ENCODE measurements at places on chromosomes 4 and X.

- DNase-seq, result no peak
Measured at GRCh38 chr4:82776925-82777542, 21.6 kb downstream of the SCD5 start.

- DNase-seq, result no peak
Measured at GRCh38 chr4:48342606-48342880, 1.2 kb downstream of the SLAIN2 start.

GRCh38 chrX:101693476-101693875 is 33.8 kb upstream of the ARMCX2 start:
- no peak for DNase-seq

DNA sequence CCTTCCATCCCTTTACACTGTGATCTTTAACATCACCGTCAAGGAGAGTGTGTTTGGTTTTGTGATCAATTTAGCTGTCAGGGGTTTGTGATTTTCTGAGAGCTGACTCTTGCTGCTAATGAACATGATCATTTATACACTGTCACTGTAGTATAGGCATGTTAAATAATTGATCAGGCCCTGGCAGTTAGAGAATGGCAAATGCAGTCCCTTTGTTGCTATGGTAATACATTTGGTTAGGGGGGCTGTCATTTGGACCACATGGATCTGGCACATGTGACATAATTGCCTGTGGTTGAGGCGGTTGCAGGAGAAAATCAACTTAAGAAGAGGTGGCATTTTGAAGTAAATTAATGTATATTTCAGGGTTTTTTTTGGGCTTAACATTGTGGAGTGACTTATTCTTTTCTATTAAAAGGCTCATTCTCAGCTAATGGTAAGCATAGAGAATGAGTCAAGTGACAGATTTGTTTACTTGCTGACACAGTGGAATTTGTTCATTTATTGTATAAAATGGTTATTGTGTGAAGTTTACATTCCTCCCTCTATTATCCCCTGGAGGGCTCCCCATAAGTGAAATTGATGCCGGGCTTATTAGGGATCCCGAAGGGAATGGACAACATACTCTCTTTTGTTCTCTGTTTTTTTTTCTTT is 114.0 kb downstream of the FHIP1A start:
- no peak for DNase-seq

DNA sequence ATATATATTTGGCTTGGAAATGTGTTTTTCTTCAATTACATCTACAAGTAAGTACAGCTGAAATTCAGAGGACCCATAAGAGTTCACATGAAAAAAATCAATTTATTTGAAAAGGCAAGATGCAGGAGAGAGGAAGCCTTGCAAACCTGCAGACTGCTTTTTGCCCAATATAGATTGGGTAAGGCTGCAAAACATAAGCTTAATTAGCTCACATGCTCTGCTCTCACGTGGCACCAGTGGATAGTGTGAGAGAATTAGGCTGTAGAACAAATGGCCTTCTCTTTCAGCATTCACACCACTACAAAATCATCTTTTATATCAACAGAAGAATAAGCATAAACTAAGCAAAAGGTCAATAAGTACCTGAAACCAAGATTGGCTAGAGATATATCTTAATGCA is 26.1 kb downstream of the NUDT6 start:
- DNase-seq, result no peak

DNA sequence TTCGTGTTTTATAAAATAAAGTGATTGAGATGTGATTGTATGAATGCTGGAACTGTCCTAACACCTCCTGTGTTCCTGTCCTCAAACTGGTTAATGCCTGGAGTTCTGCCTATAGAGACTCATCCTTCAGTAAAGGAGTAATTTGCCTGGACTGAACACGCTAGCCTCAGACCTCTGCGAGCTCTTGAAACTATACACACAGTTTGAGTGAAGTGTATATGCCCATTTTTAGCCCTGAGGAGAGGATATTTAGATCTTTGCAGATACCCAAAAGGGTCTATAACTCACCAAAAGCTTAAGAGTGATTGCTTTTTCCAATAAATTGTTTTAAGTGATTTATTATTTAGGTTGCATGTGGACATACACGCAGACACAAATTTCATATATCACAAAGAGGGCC is 29.9 kb upstream of the STIM2 start:
- DNase-seq, result no peak

- DNase-seq, result no peak
Measured at GRCh38 chrX:25072247-25072646, 56.5 kb upstream of the ARX start.

All from activated naive CD4-positive, alpha-beta T cell (primary cell).